Small intestine (tissue), 16 donors: ENCODE measurements at places on chromosomes 5 and 9. TPM values are rescaled to one million over a fixed set of nuclear protein-coding genes. Genes with fewer than 3 reads are reported as not detected.

DNA sequence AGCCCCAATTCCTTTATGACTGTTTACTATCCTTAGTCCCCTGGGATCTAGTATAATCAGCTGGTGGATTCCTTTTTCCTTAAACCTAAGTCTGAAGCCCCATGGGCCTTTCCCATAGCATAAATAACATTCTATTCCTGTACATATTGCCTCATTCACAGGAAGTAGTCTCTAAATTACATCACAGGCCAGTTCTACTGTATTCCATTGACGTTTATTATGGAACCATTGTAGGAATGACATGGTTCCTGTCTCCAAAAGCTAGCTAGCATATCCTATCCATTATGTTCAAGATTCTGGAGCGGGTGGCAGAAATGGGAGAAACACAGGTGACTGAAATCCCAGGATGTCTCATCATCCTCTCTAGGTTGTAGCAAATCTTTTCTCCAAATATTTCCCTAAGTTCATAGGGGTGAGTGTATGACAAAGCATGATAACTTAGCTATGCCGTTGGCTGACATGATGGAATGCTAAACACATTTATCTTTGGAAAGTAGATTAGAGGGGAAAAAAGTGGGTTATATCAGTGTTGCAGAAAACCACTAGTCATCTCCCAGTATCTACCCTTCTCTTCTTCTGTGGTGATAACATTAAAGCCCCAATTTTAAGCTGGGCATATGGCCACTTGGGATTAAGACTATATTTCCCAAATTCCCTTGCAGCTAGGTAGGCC, 140.1 kb downstream of the FGF1 start:
- H3K36me3 ChIP-seq, result no peaks in the 10 kb centered on the region
- no peaks in the 10 kb centered on the region for H3K4me1 ChIP-seq
- no peaks in the 10 kb centered on the region for H3K27me3 ChIP-seq
- H3K27ac ChIP-seq, result no peak overlapping the region

DNA sequence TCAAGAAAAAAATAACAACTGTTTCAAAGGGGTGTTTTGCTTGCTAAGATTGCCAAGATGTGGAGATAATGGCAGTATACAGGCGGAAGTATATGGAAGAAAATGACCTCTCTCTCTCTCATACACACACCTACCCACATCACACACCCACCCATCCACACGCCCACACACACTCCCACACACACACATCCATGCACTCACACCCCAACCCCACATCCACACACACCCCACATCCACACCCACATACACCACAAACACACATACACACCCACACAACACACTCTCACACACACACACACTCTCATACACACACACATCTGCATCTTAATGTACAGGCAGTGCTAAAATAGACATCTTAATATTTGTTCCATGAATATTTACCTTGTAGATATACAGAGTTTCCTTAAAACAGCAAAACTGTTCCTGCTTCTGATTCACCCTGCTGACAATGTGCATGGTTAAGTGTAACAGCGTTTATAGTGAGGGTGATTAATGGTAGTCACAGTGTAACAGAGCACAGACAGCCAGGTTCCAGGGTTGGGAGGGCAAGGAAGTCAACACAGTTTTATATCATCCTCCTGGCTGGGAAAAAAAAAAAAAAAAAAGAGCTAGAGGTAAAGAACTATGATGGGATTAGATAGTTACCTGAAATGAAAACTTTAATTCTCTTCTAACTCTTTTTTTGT, 8.3 kb downstream of the BHMT2 start:
- DNase-seq, result no peak
- no peak overlapping the region for H3K4me3 ChIP-seq
- H3K4me1 ChIP-seq, result no peaks in the 10 kb centered on the region
- H3K27me3 ChIP-seq, result no peaks in the 10 kb centered on the region

DNA sequence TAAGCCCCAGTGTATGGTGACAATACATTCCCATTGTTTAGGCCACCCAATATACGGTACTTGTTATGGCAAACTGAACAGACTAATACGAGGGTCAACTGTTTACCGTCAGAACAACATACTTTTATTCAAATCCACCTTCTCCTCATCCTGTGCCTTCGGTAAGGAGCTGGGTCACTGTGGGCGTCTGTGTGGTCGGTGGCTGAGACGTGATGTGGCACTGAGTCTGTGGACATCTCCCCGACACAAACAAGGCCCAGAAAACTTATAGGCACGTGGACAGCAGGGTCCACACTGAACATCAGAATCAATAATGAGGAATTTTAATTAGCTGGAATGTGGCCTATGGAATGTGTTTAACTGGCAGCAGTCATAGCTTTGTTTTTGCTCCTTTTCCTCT, 154.3 kb upstream of the IRX2 start:
- H3K36me3 ChIP-seq, result no peaks in the 10 kb centered on the region
- no peak overlapping the region for H3K4me3 ChIP-seq
- H3K27me3 ChIP-seq, result no peaks in the 10 kb centered on the region
- no peak overlapping the region for H3K27ac ChIP-seq

DNA sequence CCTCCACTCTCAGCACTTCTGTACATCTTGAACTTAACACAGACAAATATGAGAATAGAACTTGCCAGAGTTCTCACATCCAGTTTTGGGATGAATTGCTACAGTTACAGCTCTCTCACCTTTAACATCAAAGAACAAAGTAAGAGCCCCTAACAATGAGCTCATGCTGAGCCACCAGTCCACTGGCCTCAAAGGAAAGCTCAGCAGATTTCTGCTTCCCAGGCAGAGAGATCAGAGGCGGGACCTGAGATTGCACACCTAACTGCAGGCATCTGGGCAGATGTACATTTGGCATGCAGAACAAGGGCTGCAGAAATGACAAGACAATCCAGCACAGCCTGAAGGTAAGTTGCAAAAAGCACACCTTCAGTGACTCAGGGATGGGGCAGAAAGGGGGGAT, 300.9 kb downstream of the MRPS30 start:
- no peaks in the 10 kb centered on the region for H3K4me1 ChIP-seq
- no peak overlapping the region for H3K27ac ChIP-seq
- no peak for DNase-seq
- no peaks in the 10 kb centered on the region for H3K36me3 ChIP-seq
- H3K4me3 ChIP-seq, result no peak overlapping the region
- H3K27me3 ChIP-seq, result no peaks in the 10 kb centered on the region

The PCDHGA9 gene
- polyA plus RNA-seq, result not detected

The FLT4 gene
- polyA plus RNA-seq, result 0.27 TPM

The NR2F1-AS1 gene
- 4.4 TPM for polyA plus RNA-seq

The COMMD10 gene
- polyA plus RNA-seq, result 19.7 TPM

The FAM221B gene
- polyA plus RNA-seq, result 0.09 TPM

The COL5A1 gene
- polyA plus RNA-seq, result 9.5 TPM
